IMR-90 (cell line): ENCODE measurements at places on chromosomes 16 and 17. TPM values are rescaled to one million over a fixed set of nuclear protein-coding genes. Genes with fewer than 3 reads are reported as not detected.
A peak's percentile ranks its signal among the peaks of the same experiment; 100 is the strongest.

ZNF48 gene
- total RNA-seq = 6.6 and 6.9 TPM in 2 replicates

GRCh38 chr16:76654088-76654820, 377.1 kb downstream of the CNTNAP4 start:
- no peaks in the 10 kb centered on the region for H3K27me3 ChIP-seq
- no peak for DNase-seq
- no peak overlapping the region for H3K27ac ChIP-seq
- no peaks in the 10 kb centered on the region for H3K36me3 ChIP-seq
- H3K4me1 ChIP-seq = no peaks in the 10 kb centered on the region

DNA sequence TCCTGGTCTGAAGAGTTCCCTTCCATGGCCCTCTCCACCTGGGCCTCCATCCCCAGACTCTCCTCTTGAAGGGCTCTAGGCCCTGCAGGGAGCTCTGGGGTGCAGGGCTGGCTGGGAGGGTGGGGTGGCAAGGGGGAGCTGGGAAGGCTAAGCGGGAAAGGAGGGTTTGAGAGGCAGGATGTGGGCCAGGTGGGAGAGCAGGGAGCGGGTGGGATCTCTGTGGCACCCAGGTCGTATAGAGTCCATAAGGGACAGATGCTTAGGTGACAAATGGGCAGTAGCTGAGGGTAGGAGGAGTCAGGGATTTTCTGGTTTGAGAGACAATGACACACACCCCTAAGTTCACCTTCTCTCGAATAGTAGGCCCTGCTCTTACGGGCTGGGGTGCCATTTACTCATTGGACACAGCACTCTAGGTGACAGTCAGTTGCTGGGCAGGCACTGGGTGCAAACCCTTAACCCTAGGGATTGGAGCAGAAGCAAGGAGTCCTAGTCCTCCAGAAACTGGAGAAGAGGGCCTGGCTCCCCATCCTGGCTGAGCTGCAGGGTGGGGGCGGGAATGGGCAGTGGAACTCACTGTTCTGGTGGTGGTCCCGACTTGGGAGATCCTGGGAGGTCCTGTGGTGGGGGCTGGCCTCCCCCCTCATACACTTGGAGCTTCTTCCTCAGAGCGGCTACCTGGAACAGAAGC, 15.3 kb downstream of the KIF18B start:
- H3K4me3 ChIP-seq = no peak overlapping the region
- H3K27me3 ChIP-seq = no peaks in the 10 kb centered on the region
- H3K36me3 ChIP-seq = peaks cover 7% of the 10 kb centered on the region

KRT9 gene
- not detected in 2 replicates for total RNA-seq

DNA sequence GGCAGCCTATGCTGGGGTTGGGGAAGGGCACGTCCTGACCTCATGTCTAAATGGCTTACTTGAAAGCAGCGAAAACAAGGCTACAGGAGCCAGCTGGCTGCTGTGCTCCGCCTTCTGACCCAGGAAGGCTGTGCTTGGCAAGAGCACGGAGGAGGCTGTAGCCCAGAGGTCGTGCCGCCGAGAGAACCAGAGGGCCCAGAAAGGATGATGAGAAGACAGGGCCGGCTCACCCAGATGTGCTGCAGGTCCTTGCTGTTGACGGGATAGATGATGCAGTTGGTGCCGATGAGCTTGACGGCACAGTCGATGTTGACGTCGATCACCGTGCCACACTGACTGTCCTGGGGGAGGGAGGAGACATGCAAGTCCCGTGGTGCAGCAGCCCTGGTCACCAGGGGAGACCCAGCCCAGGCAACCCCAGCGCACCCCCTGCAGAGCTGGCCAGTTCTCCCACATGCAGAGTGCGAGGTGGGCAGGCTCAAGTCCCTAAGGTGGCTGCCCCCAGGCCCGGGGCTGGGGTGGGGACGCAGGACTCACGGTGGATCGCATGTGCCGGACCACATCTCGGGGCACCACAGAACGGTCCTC, 20.7 kb downstream of the SPHK1 start:
- peaks cover 7% of the 10 kb centered on the region; the same call in 1 of the 2 replicates for H3K4me1 ChIP-seq
- no peak overlapping the region for H3K4me3 ChIP-seq
- no peaks in the 10 kb centered on the region for H3K27me3 ChIP-seq
- H3K36me3 ChIP-seq = peaks cover 37% of the 10 kb centered on the region
- no peak overlapping the region for H3K27ac ChIP-seq

ATP2A1 gene
- under 0.01 TPM in 1 of 2 replicates, not detected in the other for total RNA-seq

TVP23C gene
- total RNA-seq = 12.0 and 22.5 TPM in 2 replicates

OR4D1 gene
- total RNA-seq = not detected in 2 replicates

DNA sequence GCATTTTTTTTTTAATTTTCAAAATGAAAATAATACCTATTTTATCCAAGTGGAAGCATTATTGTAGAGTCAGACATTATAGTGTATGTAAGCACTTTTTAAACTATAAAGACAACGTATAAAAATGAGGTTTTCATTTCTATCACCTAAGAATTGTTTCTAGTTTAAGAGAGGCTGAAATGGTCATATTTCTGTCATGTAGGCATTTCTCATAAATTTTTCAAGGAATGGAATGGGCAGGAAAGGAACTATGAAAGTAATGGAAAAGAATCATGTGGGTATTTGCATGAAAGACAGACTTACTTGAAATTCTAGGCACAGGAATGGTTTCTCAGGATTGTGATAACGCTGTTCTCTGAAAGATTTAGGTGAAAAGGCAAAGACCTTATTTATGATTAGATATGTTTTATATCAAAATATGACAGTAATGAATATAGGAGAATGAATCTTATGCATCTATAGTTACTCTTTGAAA, 67.4 kb downstream of the PPM1E start:
- H3K27ac ChIP-seq = no peak overlapping the region
- DNase-seq = no peak
- H3K4me3 ChIP-seq = no peak overlapping the region
- no peaks in the 10 kb centered on the region for H3K36me3 ChIP-seq

- peaks cover 18% of the 10 kb centered on the region for H3K4me1 ChIP-seq
- no peak overlapping the region for H3K4me3 ChIP-seq
- peaks cover 8% of the 10 kb centered on the region; the same call in 1 of the 2 replicates for H3K27me3 ChIP-seq
- H3K36me3 ChIP-seq = no peaks in the 10 kb centered on the region
Observed at GRCh38 chr16:82628711-82629110, 1.9 kb downstream of the CDH13 start.

- no peaks in the 10 kb centered on the region for H3K4me1 ChIP-seq
- no peaks in the 10 kb centered on the region for H3K36me3 ChIP-seq
- peaks cover 11% of the 10 kb centered on the region for H3K27me3 ChIP-seq
- no peak for DNase-seq
Observed at GRCh38 chr16:750485-750884, 9.7 kb upstream of the CIAO3 start.

- H3K4me1 ChIP-seq = peaks cover 4% of the 10 kb centered on the region
- no peak overlapping the region for H3K4me3 ChIP-seq
- H3K27ac ChIP-seq = no peak overlapping the region
- no peak for DNase-seq
- peaks cover 24% of the 10 kb centered on the region for H3K27me3 ChIP-seq
- no peaks in the 10 kb centered on the region for H3K36me3 ChIP-seq
Observed at GRCh38 chr17:39757176-39757662, 19.5 kb downstream of the GRB7 start.

DNA sequence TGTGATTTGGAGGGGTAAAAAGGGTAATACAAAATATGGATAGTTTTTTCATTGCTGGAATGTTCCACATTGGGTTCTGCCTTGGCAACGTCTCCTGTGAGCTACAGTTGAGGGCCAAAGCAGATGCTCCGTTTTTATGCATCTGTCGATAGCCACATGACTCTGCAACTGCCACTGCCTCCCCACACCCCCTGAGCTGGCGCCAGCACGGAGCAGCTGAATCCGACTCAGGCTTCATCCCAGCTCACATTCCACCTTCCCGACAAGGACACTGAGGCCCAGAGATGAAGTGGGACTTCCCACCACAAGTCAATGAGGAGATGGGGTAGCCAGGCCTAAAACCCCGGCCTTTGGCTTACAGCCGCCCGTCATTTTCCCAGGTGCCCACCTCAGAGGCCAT, 334.1 kb downstream of the CDH13 start:
- H3K27ac ChIP-seq = no peak overlapping the region
- no peaks in the 10 kb centered on the region for H3K36me3 ChIP-seq
- peaks cover 1% of the 10 kb centered on the region; the same call in 1 of the 2 replicates for H3K4me1 ChIP-seq
- H3K27me3 ChIP-seq = no peaks in the 10 kb centered on the region

GPR179 gene
- total RNA-seq = not detected in 2 replicates

- DNase-seq = no peak
- peaks cover 6% of the 10 kb centered on the region; the same call in 1 of the 2 replicates for H3K4me1 ChIP-seq
- H3K4me3 ChIP-seq = no peak overlapping the region
- peaks cover 25% of the 10 kb centered on the region for H3K36me3 ChIP-seq
Observed at GRCh38 chr16:30603945-30604315, 6.3 kb downstream of the ZNF689 start.

GRCh38 chr16:66517586-66518263, 32.2 kb downstream of the TK2 start:
- H3K36me3 ChIP-seq = peaks cover 2% of the 10 kb centered on the region; the same call in 1 of the 2 replicates
- H3K27me3 ChIP-seq = no peaks in the 10 kb centered on the region
- no peak for DNase-seq
- peak overlapping the region; percentile 95 for H3K27ac ChIP-seq

DNA sequence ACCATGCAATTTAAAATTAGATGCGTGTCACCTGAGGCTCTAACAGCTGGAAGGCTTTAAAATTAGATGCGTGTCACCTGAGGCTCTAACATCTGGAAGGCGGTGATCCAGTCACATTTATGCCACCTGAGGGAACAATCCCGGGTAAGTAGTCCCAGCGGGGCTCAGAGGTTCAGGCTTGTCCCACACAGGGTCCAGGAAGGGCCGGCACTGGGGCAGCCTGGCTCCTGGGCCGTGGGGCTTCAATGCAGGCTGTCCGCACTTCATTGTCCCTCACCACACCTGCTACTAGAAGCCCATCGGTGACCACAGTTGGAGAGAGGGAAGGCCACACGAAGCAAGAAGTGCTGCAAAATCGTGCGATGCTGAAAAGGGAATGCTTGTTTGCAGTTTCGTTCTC, 15.4 kb upstream of the ADCY9 start:
- peaks cover 5% of the 10 kb centered on the region; the same call in 1 of the 2 replicates for H3K27me3 ChIP-seq
- H3K4me3 ChIP-seq = no peak overlapping the region
- H3K36me3 ChIP-seq = no peaks in the 10 kb centered on the region
- DNase-seq = no peak
- H3K27ac ChIP-seq = no peak overlapping the region

DNA sequence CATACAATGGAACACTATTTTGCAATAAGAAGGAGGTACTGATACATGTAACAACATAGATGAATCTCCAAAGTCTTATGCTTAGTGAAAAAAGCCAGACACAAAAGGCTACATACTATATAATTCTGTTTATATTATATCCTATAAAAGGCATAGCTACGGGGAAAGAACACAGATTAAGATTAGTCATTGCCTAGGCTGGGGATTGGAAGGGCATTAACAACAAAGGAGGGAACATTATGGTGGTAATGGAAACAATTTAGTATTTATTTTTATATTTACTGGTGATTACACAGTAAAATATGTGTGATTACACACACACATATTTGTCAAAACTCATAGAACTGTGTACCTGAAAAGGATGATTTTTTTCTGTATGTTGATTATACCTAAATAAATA, 278.1 kb downstream of the ZFHX3 start:
- H3K36me3 ChIP-seq = no peaks in the 10 kb centered on the region
- H3K27me3 ChIP-seq = no peaks in the 10 kb centered on the region
- DNase-seq = no peak
- H3K27ac ChIP-seq = no peak overlapping the region

DNA sequence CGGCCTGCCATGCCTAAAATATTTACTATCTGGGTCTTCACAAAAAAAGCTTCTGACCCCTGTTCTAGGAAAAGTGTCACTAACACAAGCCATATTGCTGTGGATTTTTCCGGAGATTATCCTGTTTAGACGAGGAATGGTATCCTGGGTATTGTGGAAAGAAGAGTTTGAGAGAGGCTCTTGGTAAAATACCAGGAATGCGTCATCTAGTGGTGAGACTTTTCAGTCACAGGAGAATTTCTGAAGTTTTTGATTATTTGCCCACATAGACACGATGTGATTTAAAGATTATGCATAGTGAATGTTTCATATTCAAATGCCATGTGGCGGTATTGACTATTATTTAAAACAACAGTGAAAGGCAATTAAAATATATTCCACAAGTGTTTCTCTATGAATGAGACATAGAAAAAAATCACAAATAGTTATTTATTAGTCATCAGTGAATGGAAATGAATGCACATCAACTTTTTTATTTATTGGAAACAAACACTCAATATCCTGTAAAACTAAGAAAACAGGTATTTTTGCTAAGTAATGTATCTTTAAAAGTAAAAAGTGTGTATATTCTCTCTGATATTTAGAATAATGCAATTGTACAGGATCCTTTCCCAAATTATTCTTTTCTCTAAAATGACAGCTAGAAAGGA, 7.8 kb downstream of the KRT28 start:
- H3K27me3 ChIP-seq = peaks cover 44% of the 10 kb centered on the region
- no peak overlapping the region for H3K27ac ChIP-seq
- H3K36me3 ChIP-seq = no peaks in the 10 kb centered on the region
- H3K4me1 ChIP-seq = no peaks in the 10 kb centered on the region
- DNase-seq = peak; percentile 55

- H3K27me3 ChIP-seq = no peaks in the 10 kb centered on the region
- peak overlapping the region; percentile 88; the same call in 1 of the 2 replicates for H3K27ac ChIP-seq
- H3K36me3 ChIP-seq = peaks cover 52% of the 10 kb centered on the region
- H3K4me1 ChIP-seq = peaks cover 20% of the 10 kb centered on the region
- H3K4me3 ChIP-seq = no peak overlapping the region
Observed at GRCh38 chr16:1998360-1998835, 8.6 kb downstream of the SYNGR3 start.

- H3K4me1 ChIP-seq = peaks cover 42% of the 10 kb centered on the region
- H3K27ac ChIP-seq = peak overlapping the region; percentile 90
- no peaks in the 10 kb centered on the region for H3K27me3 ChIP-seq
- DNase-seq = no peak
- peak overlapping the region; percentile 24; the same call in 1 of the 2 replicates for H3K4me3 ChIP-seq
Observed at GRCh38 chr17:2393954-2394749, 6.7 kb downstream of the MNT start.

GRCh38 chr17:77535435-77535834, 394.7 kb downstream of the SEC14L1 start:
- H3K36me3 ChIP-seq = no peaks in the 10 kb centered on the region
- H3K27ac ChIP-seq = no peak overlapping the region
- H3K4me1 ChIP-seq = no peaks in the 10 kb centered on the region
- H3K27me3 ChIP-seq = peaks cover 33% of the 10 kb centered on the region
- no peak overlapping the region for H3K4me3 ChIP-seq
- DNase-seq = no peak

GRCh38 chr16:54447576-54448440, 161.2 kb upstream of the IRX3 start:
- H3K27me3 ChIP-seq = no peaks in the 10 kb centered on the region
- no peak overlapping the region for H3K4me3 ChIP-seq
- peak; percentile 54 for DNase-seq
- no peaks in the 10 kb centered on the region for H3K4me1 ChIP-seq
- no peak overlapping the region for H3K27ac ChIP-seq
